ENCODE measurements at places on chromosomes 2 and 18.
A peak's percentile ranks its signal among the peaks of the same experiment; 100 is the strongest.

- no peak for DNase-seq
Observed at GRCh38 chr2:207920321-207920720, 105.0 kb downstream of the PLEKHM3 start.

DNA sequence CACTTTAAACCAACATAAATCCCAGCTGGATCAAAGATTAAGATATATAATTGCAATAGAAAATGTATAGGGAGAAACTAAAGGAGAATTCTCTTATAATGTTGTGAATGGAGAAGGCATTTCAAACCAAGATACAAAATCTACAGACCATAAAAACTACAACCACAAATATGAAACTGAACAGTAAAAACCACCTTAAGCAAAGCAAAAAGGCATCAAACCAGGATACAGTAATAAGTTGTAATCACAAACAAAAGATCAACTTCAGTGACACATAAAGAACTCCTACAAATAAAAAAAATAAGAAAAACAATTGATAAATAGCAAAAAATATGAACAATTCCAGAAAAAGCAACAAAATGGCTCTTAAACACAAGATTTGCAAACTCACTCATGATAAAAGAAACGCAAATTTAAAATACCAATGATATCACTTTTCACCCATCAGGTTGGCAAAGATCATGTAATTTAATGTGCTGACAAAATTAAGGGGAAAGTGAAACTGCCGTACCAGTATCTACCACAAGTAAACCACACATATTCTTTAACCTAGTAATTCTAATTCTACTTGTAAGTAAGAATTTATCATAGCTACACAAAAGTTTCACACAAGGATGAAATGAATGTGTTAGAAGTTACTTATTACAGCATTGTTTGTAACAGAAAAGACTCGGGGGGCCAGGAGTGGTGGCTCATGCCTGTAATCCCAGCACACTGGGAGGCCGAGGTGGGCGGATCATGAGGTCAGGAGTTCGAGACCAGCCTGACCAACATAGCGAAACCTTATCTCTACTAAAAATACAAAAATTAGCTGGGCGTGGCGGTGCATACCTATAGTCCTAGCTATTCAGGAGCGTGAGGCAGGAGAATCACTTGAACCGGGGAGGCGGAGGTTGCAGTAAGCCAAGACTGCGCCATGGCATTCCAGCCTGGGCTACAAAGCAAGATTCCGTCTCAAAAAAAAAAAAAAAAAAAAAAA lies 101.9 kb downstream of the USP34 start:
- no peak for DNase-seq

DNA sequence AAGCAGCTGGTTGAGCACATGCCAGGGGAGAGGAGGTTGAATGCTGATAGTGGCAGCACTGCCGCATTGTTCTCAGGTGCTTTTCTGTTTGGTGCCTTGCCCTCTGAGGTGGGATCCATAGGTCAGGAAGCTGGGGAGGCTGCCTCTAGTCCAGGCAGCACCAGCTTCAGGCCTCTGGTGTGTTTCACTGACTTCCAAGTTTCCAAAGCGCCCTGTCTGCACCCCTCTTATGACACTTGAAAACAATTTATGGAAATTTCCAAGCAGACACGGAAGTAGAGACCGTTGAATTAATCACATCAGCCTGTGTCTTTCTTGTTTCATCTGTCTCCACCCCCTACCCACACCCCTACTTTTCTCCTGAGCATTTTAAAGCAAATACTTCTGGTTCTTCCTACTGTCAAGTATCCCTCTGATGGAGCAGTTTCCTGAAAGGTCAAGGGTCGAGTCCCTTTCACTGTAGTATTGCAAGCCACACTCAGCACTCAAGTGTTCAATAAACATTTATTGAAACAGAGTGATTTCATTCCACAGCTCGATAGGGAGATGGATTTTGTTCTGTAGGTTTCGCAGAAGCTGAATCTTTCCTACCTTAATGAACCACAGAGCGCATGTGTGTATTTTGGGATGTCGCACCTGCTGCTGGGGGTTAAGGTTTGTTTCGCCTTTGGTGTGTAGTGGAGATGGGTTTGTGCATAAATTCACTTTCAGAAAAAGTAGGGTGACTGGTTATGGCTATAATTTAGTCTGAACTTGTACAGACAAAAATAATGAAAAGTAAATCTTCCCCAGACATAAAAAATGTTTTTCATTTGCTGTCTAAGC lies 21.4 kb downstream of the DGKD start:
- no peak for DNase-seq

DNA sequence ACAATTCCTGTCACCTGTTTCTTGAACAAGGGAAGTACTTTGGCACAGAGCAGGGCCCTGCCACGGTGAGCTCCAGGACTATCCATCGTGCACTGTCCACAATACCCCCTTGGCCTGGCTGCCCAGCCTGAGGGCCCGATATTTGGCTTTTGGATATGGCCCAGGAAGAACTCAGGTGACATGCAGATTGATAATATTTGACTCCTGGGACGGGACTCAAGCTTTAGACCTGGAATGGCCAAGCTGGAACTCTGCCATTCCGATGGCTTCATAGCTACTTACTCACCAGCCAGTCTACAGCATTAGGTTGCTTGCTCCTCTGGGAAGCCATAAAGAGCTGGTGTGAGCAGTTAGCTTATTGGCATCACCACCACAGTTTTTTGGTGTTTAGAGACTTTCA lies 26.6 kb downstream of the EML6 start:
- peak; percentile 36 for DNase-seq

DNA sequence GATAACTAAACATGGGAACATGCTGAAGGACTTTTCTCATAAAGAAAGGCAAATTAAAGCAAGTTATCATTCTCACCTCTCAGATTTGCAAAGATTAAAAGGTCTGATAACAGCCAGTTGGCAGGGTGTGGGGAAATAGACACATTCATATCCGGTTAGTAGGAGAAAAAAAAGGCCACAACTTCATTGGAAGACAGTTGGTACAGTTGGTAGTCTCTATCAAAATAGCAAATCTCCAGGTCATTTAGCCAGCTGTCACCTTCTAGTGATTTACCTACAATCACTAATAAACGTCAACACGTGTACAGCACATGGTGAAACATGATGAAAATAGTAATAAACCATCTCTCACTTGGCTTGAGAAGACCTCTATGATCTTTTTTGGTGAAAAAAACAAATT lies 16.6 kb downstream of the INPP5D start:
- no peak for DNase-seq
